ENCODE measurements at places on chromosomes 1 and 21.

GRCh38 chr1:243926803-243927245 is 76.8 kb upstream of the AKT3 start:
- DNase-seq: no peak

- no peak for DNase-seq
Measured at GRCh38 chr1:2232916-2233438, 4.9 kb downstream of the SKI start.

DNA sequence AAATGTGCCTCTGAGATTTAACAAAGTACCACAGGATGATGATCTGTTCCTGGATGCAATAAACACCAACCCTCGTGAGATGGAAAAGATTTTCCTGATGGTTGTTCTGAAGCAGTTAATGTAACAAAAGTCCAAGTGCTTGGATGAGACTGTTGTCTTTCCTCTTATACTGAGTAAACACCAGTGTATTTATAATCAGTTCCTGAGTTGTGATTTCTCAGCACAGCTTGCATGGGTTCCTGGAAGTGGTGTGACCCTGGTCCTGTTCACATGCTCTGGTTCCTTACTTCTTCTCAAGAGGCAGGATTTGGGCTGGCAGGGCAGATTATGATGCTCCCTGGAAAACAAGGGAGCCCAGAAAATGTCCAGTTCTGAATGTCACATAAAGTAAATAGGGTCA is 208.2 kb upstream of the USP24 start:
- DNase-seq: no peak

DNA sequence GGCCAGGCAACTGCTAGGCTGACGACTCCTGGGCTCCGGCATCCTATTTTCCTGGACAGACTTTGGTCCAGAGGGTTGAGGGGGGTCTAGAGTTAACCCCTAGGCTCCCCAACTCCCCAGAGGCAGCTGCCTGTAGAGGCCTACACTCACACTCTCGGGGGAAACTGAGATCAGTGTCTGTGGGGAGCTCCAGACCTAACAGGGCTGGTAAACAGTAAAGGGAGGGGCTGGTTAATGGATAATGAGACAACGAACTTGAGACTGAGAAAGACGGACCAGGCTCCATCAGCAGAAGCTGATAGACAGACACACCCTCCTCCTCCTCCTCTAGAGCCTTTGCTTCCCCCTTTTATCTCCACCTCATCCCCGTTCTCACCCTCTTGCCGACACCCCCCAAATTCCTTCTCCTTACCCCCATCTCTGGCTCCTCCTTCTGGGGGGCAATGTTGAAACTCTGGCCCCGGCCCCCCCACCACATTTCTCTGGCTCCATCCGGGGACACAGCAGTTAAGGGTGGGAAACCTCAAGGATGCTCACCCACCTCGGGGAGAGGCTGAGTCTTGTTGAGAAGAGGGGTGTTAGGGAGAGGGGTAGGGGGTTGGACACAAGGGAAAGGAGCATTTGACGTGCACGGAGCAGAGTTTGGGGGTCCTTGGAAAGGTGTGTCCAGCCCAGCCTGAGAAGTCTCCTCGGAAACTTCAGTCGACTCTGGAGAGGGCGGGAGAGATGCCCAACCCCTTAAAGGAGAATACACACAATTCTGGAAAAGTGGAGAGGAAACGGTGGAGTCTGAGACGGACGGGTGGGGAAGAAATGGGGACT is at the start of gene MTMR11:
MTMR11 (minus strand) TSS at position 710 of the 822 bp plus-strand sequence; CDS start at position 478, 232 bp downstream.
- DNase-seq: no peak

GRCh38 chr1:10433790-10434189 is 3.6 kb downstream of the CENPS start:
- no peak for DNase-seq

DNA sequence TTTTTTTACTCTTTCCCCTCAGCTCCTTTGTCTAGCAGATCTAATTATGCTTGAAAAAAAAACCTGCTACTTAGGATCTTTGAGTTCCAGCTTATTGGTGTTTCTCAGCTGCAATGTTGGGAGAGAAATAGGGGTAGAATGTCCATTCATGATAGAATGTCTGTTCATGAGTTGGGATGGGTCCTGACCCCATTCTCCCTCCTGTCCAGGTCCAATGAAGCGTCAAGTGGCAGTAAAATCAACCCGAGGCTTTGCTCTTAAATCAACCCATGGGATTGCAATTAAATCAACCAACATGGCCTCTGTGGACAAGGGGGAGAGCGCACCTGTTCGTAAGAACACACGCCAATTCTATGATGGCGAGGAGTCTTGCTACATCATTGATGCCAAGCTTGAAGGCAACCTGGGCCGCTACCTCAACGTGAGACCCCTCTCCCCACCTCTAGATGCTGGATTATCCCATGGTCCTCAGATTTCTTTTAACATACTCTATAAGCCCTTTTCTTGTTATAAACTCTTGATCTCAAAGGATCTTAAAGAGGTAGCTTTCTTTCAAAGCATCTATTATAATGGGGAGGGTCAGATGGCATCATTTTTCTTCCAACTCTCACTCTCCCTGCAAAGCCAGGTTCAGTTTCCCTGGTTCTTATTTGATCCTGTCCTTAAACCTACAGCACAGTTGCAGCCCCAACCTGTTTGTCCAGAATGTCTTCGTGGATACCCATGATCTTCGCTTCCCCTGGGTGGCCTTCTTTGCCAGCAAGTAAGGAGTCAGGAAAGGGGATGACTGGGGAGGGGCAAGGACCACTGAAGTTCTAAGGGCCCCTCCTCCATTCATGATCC is 11.1 kb downstream of the CERS2 start:
- DNase-seq: no peak

All from stimulated activated CD4-positive, alpha-beta T cell treated with anti-CD3 and anti-CD28 coated beads, Interleukin-2, amount 100 ng/mL, for 24 hours (primary cell).